HL-60 (cell line): ENCODE measurements at places on chromosomes 5 and 9.

GRCh38 chr5:88678770-88679381 lies 204.1 kb downstream of the MEF2C start:
- DNase-seq: no peak

DNA sequence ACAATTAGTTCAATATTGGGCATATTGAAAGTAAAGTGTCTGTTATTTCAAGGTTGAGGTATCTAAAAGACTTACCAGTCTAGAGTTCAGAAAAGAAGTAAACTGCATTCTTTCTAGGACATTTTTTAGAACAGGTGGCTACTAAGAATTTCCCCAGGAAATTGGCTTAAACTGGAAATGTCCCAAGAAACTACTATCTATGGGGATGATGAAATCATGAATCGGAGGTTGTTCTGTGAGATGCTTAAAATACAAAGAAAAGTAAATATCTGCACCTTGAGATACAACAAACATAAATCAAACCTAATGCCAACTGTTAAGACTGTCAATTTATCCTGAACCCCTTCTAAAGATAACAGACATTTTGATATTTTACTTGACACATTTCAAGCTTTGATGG lies 226.5 kb upstream of the NREP start:
- DNase-seq: no peak

- DNase-seq: peak; percentile 18
Observed at GRCh38 chr9:97366889-97367288, 45.0 kb upstream of the TDRD7 start.

- DNase-seq: no peak
Observed at GRCh38 chr9:92952906-92953610, 5.7 kb downstream of the FGD3 start.

DNA sequence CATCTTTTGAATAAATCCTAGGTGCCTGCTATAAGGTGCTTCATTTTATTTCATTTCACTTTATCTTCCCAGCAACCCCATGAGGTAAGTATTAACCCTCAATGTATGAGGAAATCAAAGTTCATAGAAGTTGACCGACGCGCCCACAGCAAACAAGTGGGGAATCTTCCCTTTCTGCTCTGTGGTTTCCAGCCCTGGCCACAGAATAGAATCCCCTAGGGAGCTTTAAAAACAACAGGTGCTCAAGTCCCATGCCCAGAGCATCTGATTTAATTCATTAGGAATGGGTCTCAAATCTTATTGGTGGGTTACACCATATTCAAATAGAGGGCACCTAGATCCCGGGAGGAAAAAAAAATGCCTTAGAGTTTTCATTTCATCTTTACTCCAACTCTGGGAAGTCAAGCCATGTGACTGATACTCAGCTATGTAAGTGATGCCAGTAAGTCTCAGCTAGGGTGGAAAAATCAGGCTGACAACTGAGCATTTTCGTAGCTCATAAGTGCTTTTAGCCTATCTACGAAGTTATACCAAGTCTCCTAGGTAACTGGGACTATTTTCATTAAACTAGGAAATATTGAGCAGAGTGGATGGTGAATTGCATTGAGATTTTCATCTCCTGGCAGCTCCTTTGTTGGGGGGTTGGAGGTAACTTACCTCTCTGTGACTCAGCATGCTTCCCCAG lies 353.4 kb upstream of the SLC30A5 start:
- DNase-seq: no peak

GRCh38 chr9:33161589-33162132 lies 5.5 kb downstream of the B4GALT1 start:
- DNase-seq: no peak
